Mesothelial cell of epicardium (in vitro differentiated cells): ENCODE measurements at places on chromosomes 16 and 17.

DNA sequence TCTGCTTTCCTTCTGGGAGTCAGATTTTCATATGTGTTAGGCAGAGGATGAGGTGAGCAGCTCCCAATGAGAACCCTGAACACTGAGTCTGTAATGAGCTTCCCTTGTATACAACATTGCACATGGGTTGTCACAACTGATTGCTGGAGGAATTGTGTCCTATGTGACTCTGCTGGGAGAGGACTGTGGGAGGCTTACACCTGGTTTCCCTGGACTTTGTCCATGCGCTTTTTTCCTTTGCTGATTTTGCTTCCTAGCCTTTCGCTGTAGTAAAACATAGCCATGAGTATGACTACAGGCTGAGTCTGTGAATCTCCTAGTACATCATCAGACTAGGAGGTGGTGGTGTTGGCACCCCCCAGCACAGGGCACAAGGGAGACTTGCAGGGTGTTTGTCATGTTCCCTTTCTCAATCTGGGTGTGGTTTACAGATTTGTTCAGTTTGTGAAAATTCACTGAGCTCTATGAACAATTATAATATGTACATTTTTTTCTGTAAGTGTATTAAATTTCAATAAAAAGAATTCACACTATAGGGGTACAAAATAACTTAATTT, 1.7 kb upstream of the PLK1 start:
- no peak overlapping the region for H3K4me3 ChIP-seq
- peaks cover 6% of the 10 kb centered on the region for H3K36me3 ChIP-seq
- H3K4me1 ChIP-seq, result peaks cover 22% of the 10 kb centered on the region
- DNase-seq, result no peak
- no peaks in the 10 kb centered on the region for H3K27me3 ChIP-seq

DNA sequence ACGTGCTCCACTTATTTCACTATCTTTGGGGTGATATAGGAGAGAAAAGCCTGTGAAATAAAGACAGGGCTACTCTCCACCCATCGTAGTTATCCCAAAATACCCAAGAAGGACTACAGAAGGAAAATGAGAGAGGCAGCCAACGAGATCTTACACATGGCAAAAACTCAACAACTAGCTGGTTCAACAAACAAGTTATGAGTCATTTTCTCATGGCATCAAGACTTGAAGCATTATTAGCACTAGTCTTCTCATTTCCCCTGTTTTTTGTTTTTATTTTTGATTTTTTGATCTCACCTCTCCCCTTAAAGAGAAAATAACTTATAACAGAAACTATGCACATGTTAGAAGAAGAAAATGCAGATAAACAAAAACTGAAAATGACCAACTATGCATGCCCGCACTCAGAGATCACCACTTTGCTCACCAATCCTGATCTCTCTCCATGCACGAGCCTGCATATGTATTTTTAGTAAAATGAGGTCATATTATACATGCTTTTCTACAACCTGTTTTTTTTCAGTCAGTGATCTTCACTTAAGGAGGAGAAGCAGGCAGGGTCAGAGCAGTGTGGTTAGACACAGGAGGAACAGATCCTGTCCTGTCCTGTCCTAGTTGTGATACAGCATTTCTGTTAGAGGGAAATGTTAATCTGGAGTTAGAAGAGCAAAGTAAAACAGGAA, 22.8 kb downstream of the FAM117A start:
- H3K27me3 ChIP-seq, result no peaks in the 10 kb centered on the region
- peaks cover 31% of the 10 kb centered on the region for H3K4me1 ChIP-seq
- H3K4me3 ChIP-seq, result no peak overlapping the region
- H3K36me3 ChIP-seq, result peaks cover 3% of the 10 kb centered on the region
- no peak for DNase-seq

DNA sequence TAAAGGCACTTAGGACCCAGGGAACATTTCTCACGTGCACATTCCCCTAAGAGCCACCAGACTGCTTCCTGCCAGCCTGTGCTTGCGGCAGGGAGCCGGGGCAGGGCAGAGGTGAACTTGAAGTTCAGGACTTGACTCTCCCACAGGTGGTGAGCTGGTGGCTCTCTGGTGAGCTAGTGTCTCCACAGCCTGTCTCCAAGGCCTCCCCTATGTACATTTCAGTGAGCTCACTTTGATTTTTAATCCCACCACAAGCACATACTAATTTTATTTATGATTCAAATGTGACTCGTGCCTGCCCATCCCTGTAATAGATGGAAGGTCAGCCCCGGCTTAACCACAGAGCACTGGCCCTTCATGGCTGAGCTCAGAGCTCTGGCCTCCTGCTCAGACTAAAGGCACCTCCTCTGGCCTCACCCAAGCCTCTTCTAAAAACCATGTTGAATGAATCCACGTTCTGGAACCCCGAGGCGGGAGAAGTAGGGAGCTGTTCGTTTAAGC, 9.2 kb downstream of the SNN start:
- H3K4me3 ChIP-seq, result no peak overlapping the region
- no peaks in the 10 kb centered on the region for H3K27me3 ChIP-seq
- DNase-seq, result no peak
- H3K27ac ChIP-seq, result peak overlapping the region; percentile 68
- H3K36me3 ChIP-seq, result peaks cover 14% of the 10 kb centered on the region

DNA sequence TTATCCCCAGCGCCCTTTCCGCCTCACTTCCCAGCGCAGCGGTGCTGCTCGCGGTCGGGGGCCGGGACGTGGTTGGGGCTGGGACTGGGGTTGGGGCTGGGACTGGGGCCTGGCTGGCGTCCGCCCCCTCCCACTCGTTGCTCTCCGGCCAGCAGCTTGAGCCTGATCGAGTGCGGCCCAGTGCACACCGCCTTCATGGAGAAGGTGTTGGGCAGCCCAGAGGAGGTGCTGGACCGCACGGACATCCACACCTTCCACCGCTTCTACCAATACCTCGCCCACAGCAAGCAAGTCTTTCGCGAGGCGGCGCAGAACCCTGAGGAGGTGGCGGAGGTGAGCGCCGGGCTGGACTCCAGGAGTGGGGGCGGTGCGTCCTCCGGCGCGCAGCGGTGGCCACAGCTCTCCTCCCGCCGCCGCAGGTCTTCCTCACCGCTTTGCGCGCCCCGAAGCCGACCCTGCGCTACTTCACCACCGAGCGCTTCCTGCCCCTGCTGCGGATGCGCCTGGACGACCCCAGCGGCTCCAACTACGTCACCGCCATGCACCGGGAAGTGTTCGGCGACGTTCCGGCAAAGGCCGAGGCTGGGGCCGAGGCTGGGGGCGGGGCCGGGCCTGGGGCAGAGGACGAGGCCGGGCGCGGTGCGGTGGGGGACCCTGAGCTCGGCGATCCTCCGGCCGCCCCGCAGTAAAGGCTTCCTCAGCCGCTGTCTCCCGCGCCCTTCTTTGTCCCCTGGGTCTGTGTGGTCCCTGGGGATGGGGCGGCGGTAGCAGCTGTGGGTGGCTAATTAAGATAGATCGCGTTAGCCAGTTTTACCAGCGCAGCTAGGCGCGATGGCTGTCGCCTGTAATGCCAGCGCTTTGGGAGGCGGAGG, 1.8 kb downstream of the HSD17B1 start:
- no peaks in the 10 kb centered on the region for H3K36me3 ChIP-seq
- H3K4me3 ChIP-seq, result peak overlapping the region; percentile 88
- H3K27me3 ChIP-seq, result no peaks in the 10 kb centered on the region
- H3K27ac ChIP-seq, result peak overlapping the region; percentile 96

GRCh38 chr16:2905988-2906387, 5.7 kb upstream of the FLYWCH1 start:
- no peak for DNase-seq
- H3K36me3 ChIP-seq, result peaks cover 1% of the 10 kb centered on the region
- peak overlapping the region; percentile 82 for H3K27ac ChIP-seq
- peak overlapping the region; percentile 51 for H3K4me3 ChIP-seq
